ENCODE measurements at places on chromosomes 11 and 22.

DNA sequence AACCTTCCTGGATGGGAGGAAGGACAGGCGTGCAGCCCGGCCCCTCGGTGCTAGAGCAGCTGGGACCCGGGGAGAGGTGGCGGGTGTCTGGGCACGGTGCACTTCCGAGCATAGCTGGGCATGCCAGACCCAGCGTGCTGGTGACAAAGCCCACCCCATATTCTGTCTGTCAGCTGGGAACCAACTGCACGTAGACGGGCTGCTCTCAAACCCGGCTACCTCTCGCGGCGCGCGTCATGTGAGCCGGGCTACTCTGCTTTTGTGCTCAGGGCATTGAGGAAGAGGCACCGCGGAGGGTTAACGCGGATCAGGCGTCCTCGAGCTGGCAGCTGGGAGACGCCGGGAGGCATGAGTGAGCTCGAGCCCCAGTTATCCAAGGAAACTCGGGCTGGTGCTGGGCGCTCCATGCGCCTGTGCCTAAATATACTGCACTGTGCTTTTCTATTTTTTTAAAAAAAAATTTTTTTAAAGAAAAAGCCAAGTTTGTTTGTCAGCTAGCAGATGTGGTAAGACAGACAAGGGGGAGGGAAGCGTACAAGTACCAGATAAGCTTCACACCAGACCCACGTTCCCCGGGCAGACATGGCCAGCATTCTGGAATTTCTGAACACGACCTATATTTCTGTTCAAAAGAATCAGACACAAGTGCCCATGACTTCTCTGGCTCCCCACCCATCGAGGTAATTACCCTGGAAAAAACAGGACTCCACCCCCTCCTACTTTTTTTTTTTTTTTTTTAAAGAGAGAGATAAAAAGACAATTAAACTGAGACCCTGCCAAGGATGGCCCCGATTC is 425.6 kb downstream of the SHANK2 start:
- DNase-seq: no peak

DNA sequence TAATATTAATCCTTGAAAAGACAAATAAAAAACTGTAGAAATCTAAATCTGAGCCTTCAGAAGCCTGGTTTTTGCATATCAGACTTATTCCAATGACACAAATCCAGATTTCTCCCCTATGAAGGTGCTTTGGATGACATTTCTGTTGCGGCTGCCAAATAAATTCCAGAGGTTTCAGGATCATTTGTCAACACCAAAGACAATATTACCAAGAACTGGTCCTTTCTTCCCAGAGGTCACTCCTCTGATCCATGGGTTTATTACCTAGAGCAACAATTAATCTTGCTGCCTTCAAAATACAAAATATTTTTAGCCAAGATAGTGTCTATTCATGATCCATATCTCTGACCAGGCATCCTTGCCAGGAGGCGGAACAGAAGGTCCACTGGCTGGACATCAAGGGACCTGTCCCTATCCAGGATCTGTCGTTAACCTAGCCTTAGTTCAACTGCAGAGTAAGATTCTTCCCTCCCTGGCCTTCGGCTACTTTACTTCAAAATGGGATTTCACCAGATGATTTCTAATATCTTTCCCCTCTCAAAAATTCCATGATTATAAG is 4.9 kb downstream of the CADM1 start:
- no peak for DNase-seq

DNA sequence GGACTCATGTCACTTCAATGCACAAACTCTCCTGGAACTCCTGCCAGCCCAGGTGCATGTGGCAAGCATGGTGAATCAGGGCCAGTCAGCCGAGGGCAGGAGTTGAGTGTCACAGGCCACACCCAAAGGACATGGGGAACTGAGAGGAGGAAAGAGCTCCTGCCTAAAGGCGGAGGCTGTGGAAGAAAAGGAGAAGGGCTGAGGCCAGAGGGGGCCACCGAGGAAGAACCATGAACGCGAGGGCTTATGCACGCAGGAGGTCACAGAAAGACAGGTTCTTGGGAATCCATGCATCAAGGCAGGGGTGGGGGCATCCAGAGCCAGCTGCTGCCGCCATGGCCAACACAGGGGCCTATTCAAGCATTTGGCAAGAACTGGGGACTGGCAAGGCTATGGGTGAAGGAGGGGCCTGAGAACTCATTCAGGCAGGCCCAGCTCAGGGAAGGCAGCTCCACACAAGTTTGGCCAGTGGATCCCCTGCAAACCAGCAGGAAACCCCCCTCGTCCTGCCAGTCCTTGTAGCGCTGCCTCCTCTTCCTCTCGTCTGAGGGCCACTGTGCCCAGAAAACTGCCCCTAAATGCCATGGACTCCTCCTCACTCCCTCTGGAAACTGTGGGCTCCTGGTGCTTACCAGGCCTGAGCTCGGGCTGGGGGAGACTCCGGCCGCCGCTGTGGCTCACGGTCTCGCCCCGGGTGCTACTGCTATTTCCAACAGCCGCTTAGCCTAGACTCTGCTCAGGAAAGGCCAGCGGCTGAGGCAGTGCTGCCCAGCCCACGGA is 15.4 kb downstream of the PPM1F start:
- DNase-seq: no peak

- no peak for DNase-seq
Measured at GRCh38 chr22:32080904-32081303, 37.8 kb downstream of the SLC5A1 start.

- DNase-seq: no peak
Measured at GRCh38 chr22:47310601-47311000, 548.2 kb downstream of the TBC1D22A start.

Measured in effector CD8-positive, alpha-beta T cell (primary cell).